ENCODE measurements at places on chromosomes 2 and 18.

- no peak for DNase-seq
These were observed 23.9 kb downstream of the IAH1 start for GRCh38 chr2:9498210-9498609.

DNA sequence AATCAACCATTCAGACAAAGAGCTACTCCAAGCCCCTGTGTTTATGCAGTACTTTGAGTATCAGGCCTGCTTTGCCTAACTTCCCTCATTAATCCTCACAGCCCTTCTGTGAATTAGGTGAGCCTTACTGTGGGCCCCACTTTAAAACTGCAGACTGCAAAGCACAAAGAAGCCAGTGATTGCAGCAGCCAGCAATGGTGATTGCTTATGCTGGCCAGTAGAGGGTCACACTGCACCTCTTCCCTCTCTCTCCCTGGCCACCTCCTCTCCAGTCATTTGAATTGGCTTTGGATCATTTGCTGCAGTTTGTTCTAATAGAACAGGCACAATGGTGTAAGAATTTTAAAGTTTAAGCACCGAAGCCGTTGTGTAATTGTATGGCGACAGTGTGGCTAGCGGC lies 229.9 kb downstream of the AGPS start:
- DNase-seq: no peak

DNA sequence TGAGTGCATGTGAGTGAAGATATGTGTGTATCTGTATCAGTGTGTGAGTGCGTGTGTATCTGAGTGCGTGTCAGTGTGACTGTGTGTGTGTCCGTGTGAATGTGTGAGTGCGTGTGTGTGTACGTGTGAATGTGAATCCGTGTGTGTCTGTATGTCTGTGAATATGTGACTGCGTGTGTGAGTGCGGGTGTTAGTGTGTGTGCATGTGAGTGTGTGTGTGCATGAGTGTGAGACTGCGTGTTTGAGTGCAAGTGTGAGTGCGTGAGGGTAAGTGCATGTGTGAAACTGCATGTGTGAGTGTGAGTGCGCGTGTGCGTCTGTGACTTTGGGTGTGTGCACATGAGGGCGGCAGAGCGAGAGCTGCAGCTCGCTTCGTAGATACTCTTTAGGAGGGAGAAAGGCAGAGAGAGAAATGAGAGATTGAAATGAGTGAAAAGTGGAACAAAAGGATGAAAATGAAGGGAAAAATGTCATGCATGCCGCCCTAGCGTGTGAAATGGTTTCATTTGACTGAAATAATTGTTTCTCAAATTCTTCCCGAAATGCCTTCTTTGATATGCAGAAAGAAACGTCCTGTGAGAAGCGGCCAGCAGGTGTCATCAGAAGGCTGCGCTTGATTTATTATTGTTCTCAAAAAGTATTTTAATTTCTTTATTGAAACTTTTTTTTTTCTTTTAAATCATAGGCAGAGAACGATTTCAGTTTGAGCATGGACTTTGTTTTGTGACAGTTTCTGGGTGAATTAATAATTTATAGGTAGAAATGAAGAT lies 25.6 kb downstream of the ZNF407 start:
- DNase-seq: no peak

GRCh38 chr2:191728750-191729624 lies 51.1 kb downstream of the NABP1 start:
- no peak for DNase-seq

DNA sequence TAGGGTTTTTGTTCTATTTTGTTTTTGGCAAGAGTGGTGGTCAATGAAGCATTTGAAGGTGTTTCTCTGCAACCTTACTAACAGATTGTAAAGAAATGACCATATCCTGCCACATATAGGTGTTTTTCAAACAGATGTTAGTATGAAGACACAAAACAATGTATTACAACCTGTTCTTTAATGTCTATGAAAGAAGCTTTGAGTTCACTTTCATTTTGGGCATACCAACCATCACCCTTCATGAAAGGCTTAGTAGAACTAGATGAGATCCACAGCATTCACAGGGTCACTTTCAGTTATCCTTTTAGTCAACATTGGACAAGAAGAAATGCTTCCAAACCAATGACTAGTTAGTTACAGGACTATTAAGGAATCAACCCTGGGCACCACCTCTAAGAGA lies 95.1 kb downstream of the EHBP1 start:
- DNase-seq: no peak

GRCh38 chr18:30889519-30890301 lies 152.8 kb downstream of the DSC3 start:
- DNase-seq: peak; percentile 29

Data from ELF-1 (cell line).